Sigmoid colon (tissue), 7 donors: ENCODE measurements at places on chromosomes 4 and X. TPM values are rescaled to one million over a fixed set of nuclear protein-coding genes. Genes with fewer than 3 reads are reported as not detected.

DNA sequence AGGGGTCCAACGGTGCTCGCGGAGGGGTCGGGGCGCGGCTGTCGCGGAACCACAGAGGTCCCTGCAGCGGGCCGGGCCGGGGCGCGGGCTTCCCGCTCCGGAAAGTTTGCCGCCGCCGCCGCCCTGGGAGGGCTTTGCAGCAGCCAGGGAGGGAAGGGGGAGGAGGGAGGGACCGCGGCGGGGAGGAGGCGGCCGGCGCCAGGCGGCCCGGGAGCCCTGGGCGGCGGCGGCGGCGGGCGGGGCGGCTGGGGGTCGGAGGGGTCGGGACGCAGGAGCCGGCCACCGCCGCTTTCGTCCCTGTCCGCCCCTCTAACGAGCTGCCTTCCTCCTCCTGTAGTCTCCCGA is 375 bp downstream of the FGFR3 start:
- H3K36me3 ChIP-seq: no peaks in the 10 kb centered on the region
- no peaks in the 10 kb centered on the region for H3K4me1 ChIP-seq
- no peak for DNase-seq
- peak overlapping the region; percentile 46 for H3K4me3 ChIP-seq
- peaks cover 34% of the 10 kb centered on the region for H3K27me3 ChIP-seq

- no peak overlapping the region for H3K4me3 ChIP-seq
- no peak overlapping the region for H3K27ac ChIP-seq
- no peaks in the 10 kb centered on the region for H3K4me1 ChIP-seq
- no peaks in the 10 kb centered on the region for H3K27me3 ChIP-seq
- no peak for DNase-seq
Observed at GRCh38 chr4:108988464-108989195, 225.8 kb upstream of the ETNPPL start.

DNA sequence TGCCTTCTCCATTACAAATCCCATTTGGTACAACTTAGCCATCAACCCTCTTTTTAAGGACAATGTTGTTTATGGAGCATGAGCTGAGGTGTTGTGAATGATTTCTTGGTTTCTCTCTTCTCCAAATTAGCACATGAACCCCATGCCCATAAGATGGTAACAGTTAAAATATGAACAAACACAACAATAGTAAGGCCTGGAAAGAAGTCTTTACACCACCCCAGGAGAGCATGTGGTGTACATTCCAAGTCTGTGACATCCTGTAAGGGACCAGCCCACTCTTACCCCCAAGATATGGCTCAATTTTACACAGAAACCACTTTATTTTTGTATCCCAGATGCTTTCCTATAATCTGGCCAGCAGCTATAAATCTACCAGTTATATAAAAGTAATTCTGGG is 226.1 kb downstream of the COX18 start:
- no peaks in the 10 kb centered on the region for H3K27me3 ChIP-seq
- no peak overlapping the region for H3K4me3 ChIP-seq
- no peak for DNase-seq
- no peak overlapping the region for H3K27ac ChIP-seq
- H3K36me3 ChIP-seq: no peaks in the 10 kb centered on the region
- H3K4me1 ChIP-seq: no peaks in the 10 kb centered on the region

DNA sequence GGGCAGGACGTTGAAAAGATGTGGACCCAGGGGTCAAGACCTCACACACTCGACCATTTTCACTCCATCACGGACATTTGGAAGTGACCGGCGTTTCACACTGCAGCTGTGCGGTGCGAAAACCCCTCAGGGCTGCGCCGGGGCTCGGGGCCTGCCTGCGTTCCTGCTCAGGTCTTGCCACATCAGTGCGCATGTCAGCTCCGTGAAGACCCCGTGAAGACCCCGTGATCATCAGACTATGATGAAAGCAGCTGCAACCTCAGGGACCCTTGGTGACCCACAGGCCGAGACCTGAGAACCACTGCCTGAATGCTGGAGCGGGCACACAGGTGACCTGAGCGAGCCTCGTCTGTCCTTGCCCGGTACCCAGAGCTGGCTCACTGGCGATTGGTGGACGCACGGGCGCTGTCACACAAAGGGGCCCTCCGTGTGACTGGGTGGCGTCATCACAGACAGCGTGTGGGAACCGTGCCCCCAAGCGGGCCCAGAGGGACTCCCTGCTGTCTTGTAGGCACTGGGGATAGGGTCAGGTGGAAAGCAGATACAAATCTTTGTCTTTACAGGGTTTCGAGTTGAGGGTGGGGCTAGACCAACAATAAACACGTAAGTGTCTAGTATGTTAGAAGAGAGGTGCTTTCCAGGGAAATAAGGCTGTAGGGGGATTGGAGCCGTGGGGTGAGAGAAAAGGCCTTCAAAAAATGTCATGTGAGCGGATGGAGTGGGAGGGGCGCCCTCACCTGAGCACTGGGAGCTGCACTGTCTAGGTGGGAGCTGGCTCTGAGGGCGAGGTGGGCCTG is 12.7 kb downstream of the MSANTD1 start:
- DNase-seq: no peak
- no peak overlapping the region for H3K4me3 ChIP-seq
- no peaks in the 10 kb centered on the region for H3K36me3 ChIP-seq
- H3K27me3 ChIP-seq: no peaks in the 10 kb centered on the region
- no peaks in the 10 kb centered on the region for H3K4me1 ChIP-seq

DNA sequence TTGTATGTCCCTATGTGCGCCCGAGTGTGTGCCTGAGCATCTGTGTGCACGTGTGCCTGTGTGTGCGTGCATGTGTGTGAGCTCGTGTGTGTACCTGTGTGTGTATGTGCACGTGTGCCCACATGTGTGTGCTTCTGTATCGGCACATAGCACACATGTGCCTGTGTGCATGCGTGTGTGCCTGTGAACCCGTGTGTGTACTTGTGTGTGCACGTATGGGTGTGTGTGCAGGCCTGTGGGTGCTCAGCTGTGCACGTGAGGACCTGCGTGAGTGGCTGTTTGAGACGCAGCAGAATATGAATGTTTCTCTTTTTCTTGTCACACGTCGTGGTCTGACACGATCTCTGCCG is 4.3 kb downstream of the AKAP17A start:
- H3K4me1 ChIP-seq: peaks cover 24% of the 10 kb centered on the region
- H3K27me3 ChIP-seq: no peaks in the 10 kb centered on the region
- DNase-seq: no peak
- H3K36me3 ChIP-seq: peaks cover 47% of the 10 kb centered on the region

Gene RHOXF1
- not detected for total RNA-seq
